ENCODE measurements at places on chromosomes 7 and 10. TPM values are rescaled to one million over a fixed set of nuclear protein-coding genes. Genes with fewer than 3 reads are reported as not detected.

The GPR141 gene
- 0.84 TPM for total RNA-seq

The TDRD1 gene
- 0.42 TPM for total RNA-seq

The CUEDC2 gene
- total RNA-seq = 195 TPM

The CLCN1 gene
- total RNA-seq = not detected

The NPY gene
- 5.4 TPM for total RNA-seq

- no peaks in the 10 kb centered on the region for H3K27me3 ChIP-seq
- H3K36me3 ChIP-seq = no peaks in the 10 kb centered on the region
- no peaks in the 10 kb centered on the region for H3K4me1 ChIP-seq
- H3K4me3 ChIP-seq = no peak overlapping the region
- no peak for DNase-seq
- H3K27ac ChIP-seq = no peak overlapping the region
Observed at GRCh38 chr10:121910673-121911420, 17.0 kb downstream of the ATE1 start.

GRCh38 chr10:3433131-3433530, 260.5 kb upstream of the PITRM1 start:
- H3K36me3 ChIP-seq = no peaks in the 10 kb centered on the region
- no peak for DNase-seq
- H3K27ac ChIP-seq = peak overlapping the region; percentile 31
- H3K4me3 ChIP-seq = no peak overlapping the region

GRCh38 chr7:128888756-128889095, 21.8 kb downstream of the KCP start:
- H3K4me1 ChIP-seq = peaks cover 6% of the 10 kb centered on the region
- H3K27me3 ChIP-seq = peaks cover 42% of the 10 kb centered on the region
- H3K4me3 ChIP-seq = no peak overlapping the region
- DNase-seq = no peak

DNA sequence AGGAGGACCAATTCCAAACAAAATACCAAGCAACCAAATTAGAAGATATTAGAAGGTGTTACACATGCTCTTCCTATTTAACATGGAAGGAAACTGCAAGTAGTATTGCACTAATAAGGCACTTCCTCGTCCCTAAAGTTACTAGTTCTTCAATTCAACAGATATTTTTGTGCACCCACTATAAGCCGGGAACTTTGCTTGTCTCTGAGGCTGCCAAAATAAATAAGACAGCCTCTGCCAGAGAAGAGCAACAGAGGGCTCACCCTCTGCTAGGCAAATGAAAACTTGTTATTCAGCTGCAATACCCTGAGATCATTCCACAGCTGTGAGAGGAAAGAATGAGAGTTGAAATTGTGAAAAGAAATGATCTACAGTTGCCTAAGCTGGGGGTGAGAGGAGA, 37.4 kb upstream of the GSAP start:
- no peaks in the 10 kb centered on the region for H3K27me3 ChIP-seq
- H3K27ac ChIP-seq = no peak overlapping the region
- H3K36me3 ChIP-seq = no peaks in the 10 kb centered on the region
- no peak overlapping the region for H3K4me3 ChIP-seq
- no peaks in the 10 kb centered on the region for H3K4me1 ChIP-seq

DNA sequence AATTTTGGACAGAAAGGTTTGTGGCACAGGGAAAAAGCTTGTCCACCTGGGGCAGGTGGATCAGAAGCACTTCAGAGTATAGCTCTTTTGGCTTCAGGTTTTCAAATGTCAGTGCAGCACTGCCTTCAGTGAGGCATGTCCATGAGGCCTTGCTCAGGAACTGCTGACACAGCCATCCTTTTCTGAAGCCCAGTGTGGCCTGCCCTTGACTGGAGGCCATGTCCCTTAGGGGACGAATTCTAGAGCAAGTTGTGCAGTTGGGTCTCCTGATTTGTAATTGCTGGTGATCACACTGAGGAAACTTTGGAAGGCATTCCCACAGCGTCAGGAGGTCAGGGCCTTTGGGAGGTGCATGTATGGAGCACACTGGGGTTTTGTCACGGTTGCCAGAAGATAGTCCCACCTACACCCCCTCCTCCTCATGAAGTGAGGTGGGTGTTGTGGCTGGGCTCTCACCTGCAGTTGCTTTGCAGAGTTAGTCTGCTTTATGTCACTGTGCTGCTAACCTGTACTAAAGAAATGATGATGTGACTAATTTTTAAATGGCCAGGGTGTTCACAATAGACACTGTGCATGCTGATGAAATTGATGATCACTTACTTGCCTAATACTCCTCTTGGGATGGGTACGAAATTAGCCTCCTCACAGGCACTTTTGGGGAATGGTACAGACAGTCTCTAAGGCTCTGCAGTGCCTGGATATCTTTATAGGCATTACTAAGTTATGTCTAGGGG, 41.7 kb downstream of the OGDH start:
- H3K4me3 ChIP-seq = no peak overlapping the region
- H3K27me3 ChIP-seq = no peaks in the 10 kb centered on the region
- no peaks in the 10 kb centered on the region for H3K4me1 ChIP-seq
- no peak overlapping the region for H3K27ac ChIP-seq

DNA sequence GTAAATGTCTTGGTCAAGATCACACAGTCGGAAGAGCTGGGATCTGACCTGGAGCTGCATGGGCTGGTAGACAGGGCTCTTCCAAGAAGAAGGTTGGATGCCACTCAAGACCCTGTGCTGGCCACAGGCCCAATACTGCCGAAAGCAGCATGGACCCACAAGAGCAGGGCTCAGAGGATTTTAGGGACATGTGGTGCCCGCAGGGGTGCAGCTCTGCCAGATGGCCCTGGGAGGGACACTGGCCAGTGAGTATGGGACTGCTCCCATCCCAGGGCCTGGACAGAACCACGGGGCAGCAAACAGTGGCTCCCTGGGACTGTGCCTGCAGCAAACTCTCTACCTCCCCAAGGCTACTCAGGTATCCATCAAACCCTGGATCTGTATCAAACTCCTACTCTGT, 12.4 kb downstream of the MAT1A start:
- H3K27me3 ChIP-seq = no peaks in the 10 kb centered on the region
- no peak overlapping the region for H3K27ac ChIP-seq
- no peaks in the 10 kb centered on the region for H3K36me3 ChIP-seq

- H3K27ac ChIP-seq = no peak overlapping the region
- no peaks in the 10 kb centered on the region for H3K4me1 ChIP-seq
- no peak for DNase-seq
Observed at GRCh38 chr10:44378626-44379025, 6.3 kb downstream of the CXCL12 start.

DNA sequence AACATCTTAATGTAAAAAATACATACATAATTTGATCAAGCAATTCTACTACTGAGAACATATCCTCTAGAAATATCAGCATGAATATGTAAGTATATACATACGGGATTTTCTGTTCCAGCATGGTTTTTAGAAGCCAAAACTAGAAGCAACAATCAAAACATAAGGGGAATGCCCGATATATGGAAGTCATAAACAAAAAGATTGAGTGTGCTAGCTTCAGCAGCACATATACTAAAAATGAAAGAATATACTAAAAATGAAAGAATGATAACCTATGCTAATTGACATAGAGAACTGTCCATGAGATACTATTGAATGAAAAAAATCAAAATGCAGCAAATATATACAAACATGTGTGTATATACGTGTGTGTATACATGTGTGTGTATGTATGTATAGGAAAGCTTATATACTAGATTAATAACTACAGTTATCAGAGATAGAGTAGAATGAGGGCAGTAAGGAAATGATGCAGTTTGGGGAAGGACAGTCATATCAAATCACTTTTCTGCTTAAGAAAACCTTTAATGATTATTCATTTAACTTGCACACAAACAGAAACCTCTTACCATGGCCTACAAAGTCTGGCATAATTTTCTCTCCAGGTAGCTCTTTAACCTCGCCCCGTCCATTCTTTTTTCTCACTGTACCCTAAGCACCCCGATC, 72.9 kb downstream of the NPY start:
- H3K27me3 ChIP-seq = no peaks in the 10 kb centered on the region
- DNase-seq = no peak
- H3K4me1 ChIP-seq = no peaks in the 10 kb centered on the region

- no peaks in the 10 kb centered on the region for H3K27me3 ChIP-seq
- H3K4me3 ChIP-seq = no peak overlapping the region
- peaks cover 6% of the 10 kb centered on the region for H3K4me1 ChIP-seq
- DNase-seq = no peak
- H3K27ac ChIP-seq = no peak overlapping the region
Observed at GRCh38 chr10:75650648-75651047, 219.2 kb downstream of the LRMDA start.

- no peaks in the 10 kb centered on the region for H3K4me1 ChIP-seq
- H3K27me3 ChIP-seq = peaks cover 5% of the 10 kb centered on the region
- no peak overlapping the region for H3K27ac ChIP-seq
- peak; percentile 27 for DNase-seq
- no peak overlapping the region for H3K4me3 ChIP-seq
Observed at GRCh38 chr7:45259966-45260646, 102.5 kb downstream of the RAMP3 start.

GRCh38 chr7:25103773-25104172, 21.3 kb downstream of the CYCS start:
- DNase-seq = no peak
- no peak overlapping the region for H3K4me3 ChIP-seq
- no peaks in the 10 kb centered on the region for H3K4me1 ChIP-seq
- H3K27me3 ChIP-seq = no peaks in the 10 kb centered on the region
- no peaks in the 10 kb centered on the region for H3K36me3 ChIP-seq
- H3K27ac ChIP-seq = no peak overlapping the region

GRCh38 chr7:106128836-106129235, 16.7 kb upstream of the SYPL1 start:
- H3K4me3 ChIP-seq = no peak overlapping the region
- H3K27me3 ChIP-seq = no peaks in the 10 kb centered on the region
- no peaks in the 10 kb centered on the region for H3K36me3 ChIP-seq
- DNase-seq = no peak

- H3K4me1 ChIP-seq = peaks cover 94% of the 10 kb centered on the region
- DNase-seq = no peak
- peak overlapping the region; percentile 83 for H3K27ac ChIP-seq
- no peaks in the 10 kb centered on the region for H3K27me3 ChIP-seq
- no peak overlapping the region for H3K4me3 ChIP-seq
Observed at GRCh38 chr10:124728071-124728829, 15.9 kb downstream of the FAM53B start.

GRCh38 chr7:83547526-83547925, 101.4 kb downstream of the SEMA3E start:
- no peak overlapping the region for H3K4me3 ChIP-seq
- no peaks in the 10 kb centered on the region for H3K4me1 ChIP-seq
- H3K36me3 ChIP-seq = no peaks in the 10 kb centered on the region
- no peak overlapping the region for H3K27ac ChIP-seq
- no peaks in the 10 kb centered on the region for H3K27me3 ChIP-seq

DNA sequence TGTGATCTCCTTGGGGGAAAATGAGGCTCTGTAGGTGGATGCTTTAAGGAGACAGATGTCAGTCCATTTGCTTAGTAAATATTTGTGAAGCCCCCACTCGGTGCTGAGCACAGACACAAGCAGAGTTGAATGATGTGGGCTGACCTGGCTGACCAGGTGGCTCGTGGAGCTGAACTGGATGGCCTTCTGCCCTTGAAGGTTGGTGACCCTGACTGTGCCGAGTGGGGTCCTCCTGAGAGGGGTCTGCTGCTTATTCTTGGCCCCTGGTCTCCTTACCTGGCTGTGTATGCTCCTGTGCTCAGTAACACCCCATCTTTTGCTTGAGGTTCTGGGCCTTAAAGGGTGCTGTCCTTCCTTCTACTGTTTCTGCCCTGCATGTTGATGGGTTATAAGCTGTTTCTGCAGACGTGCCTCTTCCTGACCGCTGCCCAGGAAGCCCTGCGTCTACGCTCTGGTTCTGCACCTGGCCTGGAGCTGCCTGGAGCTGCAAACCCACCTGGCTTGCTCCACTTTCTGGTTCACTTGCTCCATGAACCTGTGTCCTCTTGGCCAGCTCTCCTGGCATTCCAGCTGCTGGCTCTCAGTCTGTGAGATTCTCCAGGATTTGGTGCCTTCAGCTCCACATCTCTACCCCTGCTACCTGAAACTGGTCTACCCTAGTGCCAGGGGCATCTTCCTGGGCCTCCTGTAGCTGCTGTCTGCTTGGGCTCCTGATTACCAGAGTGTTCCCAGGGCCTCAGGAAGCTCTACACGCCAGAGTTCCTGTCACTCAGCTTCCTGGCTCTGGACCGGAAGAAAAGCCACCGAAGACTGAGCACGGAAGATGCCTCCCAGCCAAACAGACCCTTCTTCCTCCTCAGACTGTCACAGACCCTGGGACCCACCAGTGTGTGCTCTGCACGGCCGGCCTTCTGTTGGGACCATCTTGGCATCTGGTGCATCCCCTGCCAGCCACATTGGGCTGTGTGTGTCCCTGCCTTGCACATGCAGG, 76.5 kb downstream of the ADCY1 start:
- no peak for DNase-seq
- H3K27me3 ChIP-seq = no peaks in the 10 kb centered on the region
- no peaks in the 10 kb centered on the region for H3K36me3 ChIP-seq
- H3K27ac ChIP-seq = no peak overlapping the region

GRCh38 chr10:3668966-3669330, 116.1 kb downstream of the KLF6 start:
- no peak for DNase-seq
- no peaks in the 10 kb centered on the region for H3K4me1 ChIP-seq
- no peak overlapping the region for H3K27ac ChIP-seq
- H3K36me3 ChIP-seq = no peaks in the 10 kb centered on the region
- H3K27me3 ChIP-seq = no peaks in the 10 kb centered on the region

DNA sequence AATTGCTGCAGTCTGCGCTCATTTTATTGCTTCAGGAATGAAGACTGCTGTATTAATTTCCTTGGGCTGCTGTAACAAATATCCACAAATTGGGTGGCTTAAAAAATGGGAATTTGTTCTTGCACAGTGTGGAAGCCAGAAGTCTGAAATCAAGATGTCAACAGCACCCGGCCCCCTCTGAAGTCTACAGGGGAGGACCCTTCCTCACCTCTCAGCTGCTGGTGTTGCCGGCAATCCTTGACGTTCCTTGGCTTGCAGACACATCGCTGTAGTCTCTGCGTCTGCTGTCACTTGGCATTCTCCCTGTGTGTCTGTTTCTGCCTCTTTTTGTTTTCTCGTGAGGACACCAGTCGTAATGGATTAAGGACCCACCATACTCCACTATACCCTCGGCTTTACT, 166.2 kb downstream of the PTPN20 start:
- H3K4me3 ChIP-seq = no peak overlapping the region
- H3K27me3 ChIP-seq = no peaks in the 10 kb centered on the region
- H3K4me1 ChIP-seq = no peaks in the 10 kb centered on the region
- no peak for DNase-seq
- H3K36me3 ChIP-seq = no peaks in the 10 kb centered on the region

DNA sequence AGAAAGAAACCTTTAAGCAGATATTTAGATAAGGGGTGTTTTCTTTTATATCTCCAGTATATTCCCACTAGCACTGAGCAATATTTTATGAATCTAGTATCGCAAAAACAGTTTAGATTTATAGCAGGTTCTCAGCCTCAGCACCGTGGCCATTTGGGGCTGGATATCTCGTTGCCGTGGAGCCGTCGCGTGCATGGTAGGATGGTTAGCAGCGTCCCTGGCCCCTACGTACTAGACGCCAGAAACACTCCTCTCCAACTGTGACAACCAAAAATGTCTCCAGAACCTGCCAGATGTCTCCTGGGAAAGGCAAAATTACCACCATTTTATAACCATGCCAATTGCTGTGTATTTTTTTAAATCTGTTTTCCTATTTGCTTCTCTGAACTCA, 172.9 kb downstream of the CACNB2 start:
- no peak for DNase-seq
- H3K4me1 ChIP-seq = no peaks in the 10 kb centered on the region
- peak overlapping the region; percentile 25 for H3K4me3 ChIP-seq
- no peak overlapping the region for H3K27ac ChIP-seq

- H3K27ac ChIP-seq = no peak overlapping the region
- DNase-seq = no peak
- H3K36me3 ChIP-seq = peaks cover 95% of the 10 kb centered on the region
- no peaks in the 10 kb centered on the region for H3K27me3 ChIP-seq
Observed at GRCh38 chr10:131968949-131969348, 12.8 kb downstream of the BNIP3 start.

All from tibial nerve (tissue), 4 donors.